Stimulated activated CD4-positive, alpha-beta T cell treated with anti-CD3 and anti-CD28 coated beads, TNF-alpha, amount 100 ng/mL, for 1 hour (primary cell): ENCODE measurements at places on chromosomes 4 and X.

DNA sequence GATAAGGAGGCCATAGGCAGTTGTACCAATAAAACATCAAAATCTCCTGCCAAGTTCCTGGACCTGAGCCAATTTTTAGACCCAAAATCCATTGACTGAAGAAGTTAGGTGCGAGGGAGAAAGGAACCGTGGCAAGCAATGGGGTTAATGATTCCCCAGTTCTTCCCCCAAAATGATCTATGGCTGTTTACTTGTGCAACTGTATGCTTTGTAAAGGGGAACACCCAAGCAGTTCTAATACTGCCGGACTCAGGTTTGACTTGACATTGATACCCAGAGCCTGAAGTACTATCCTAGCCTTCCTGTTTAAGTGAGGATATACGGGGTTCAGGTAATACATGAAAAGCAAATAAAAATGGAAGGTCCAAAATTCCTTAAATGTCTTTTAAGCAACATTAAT lies 6.7 kb upstream of the EIF4E start:
- no peak for DNase-seq

DNA sequence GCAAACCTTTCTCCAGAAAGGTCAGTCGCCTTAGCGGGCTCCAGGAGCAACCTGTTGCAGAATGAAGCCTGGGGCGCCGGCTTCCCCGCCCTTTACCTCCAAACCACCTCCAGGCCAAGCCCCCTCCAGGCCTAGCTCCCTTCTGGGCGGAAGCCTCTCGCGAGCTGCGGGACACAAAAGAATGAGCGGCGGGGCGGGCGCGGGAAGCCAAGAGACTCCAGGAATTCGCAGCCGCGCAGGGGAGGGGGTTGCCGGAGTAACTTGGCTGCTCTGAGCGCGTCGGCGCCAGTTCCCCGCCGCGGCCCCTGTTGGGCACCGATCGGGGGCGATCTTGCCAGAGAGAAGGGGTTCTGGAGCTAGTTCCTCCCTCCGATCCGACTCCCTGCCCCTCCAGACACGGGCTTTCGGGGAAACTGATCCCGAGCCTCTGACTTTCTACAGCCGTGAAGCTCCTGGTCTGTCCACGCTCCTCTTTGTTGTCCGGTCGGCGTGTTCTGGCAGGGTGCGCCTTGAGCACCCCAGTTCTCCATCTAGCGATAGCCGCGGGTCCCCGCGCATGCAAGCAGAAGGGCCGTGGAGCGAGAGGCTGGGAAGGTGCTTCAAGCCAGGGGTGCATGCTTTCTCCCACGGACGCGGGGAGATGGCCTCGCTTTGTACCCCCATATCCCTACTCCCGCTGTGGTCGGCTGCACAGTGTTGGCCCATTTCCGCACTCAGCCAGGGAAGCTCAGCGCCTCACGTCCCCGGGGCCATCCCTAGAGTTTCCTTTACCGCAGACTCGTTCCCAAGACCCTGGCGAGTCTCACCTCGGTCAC lies 1.2 kb downstream of the PROM1 start:
- DNase-seq, result no peak

DNA sequence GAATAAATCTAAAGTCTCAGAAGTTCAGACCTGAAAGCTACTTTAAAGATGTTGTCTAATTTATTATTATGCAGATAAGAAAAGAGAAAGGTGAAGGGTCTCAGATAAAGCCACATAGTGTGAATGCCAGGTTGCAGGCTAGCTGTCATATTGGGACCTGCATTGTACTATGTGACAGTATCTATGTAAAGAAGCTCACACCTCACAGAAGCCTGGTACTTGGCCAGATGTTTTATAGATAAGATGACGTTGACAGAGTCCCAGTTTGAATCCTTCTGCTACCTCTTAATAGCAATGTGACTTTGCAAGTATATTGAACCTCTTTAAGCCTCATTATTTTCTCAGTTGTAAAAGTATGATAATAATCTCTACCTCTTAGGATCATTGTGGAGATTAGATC lies 227.0 kb downstream of the SPRY1 start:
- no peak for DNase-seq

DNA sequence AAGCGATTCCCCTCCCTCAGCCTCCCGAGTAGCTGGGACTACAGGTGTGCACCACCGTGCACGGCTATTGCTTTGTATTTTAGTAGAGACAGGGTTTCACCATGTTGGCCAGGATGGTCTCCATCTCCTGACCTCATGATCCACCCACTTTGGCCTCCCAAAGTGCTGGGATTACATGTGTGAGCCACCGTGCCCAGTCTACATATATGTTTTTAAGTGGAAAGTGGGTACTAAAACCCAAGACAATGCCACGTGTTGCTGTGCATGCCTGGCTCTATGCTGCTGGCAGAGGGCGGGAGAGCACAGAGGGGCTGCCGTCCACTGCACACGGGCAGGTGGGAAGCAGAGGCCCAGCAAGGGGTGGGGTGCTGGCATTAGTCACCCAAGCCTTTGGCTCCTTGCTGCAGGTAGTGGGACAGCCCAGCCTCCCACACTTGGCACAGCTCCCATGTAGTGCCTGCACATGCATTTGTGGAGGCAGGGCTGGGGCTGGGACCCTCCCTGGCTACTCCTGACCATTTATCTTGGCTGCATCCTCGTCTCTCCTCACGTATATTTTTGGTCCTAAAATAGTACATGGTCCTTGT lies 3.5 kb downstream of the EMD start:
- no peak for DNase-seq

DNA sequence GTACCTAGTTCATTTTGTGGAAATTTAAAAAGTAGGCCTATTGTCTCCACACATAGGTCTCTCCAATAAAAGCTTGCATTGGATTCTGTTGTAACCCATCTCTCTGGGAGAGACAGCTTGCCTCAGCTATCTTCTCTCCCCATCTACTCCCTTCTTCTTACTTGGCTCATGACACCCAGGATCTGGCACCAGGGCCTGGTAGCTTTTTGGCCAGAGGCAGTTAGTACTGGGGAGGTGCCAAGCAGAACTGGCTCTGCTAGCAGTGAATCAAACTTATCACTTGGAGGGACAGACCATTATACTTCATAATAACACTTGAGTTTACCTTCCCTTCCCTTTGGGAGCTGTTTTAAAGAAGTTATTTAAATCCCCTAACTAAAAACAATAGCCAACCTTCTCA lies 31.8 kb downstream of the PLAC1 start:
- DNase-seq, result no peak
